ENCODE measurements at places on chromosomes 16 and 17. TPM values are rescaled to one million over a fixed set of nuclear protein-coding genes. Genes with fewer than 3 reads are reported as not detected.

RUNDC3A gene
- 0.25 TPM for total RNA-seq

MMP28 gene
- total RNA-seq = 11.0 TPM

DPEP3 gene
- not detected for total RNA-seq

ZP2 gene
- total RNA-seq = not detected

NOTUM gene
- not detected for total RNA-seq

PRCD gene
- total RNA-seq = 0.49 TPM

HOXB4 gene
- 2.3 TPM for total RNA-seq

SDR42E2 gene
- not detected for total RNA-seq
